ENCODE measurements at places on chromosomes 12 and 14.

- no peak for DNase-seq
Measured at GRCh38 chr12:6444704-6445688, at the start of gene CD27. TSS of gene CD27 (plus strand) at chr12:6444955. CDS start at chr12:6445096, 141 bp downstream.

GRCh38 chr14:95445676-95446075 lies 70.8 kb downstream of the SYNE3 start:
- DNase-seq: no peak

DNA sequence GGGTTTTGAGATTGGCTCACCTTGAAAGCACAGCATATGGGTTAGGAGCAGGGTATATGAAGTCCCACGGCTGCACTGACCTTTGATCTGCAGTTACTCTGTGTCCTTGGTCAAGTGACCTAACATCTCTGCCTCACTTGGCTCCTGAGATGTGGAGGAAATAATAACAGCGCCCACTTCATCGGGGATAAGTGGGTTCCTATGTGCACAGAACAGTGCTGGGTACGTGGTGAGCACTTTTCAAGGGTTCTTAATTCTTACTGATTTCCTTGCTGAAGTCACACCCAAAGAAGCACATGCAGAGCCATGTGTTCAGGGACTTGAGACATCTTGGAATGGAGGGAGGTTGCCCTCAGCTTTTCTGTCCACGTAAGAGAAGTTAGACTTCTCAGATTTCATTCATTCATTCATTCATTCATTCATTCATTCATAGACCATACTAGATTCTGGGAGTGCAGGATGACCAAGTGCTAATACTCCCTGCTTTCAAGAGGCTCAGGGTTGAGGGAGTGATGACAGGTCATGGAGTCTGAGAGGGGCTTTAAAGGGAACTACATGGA lies 39.4 kb downstream of the ADGRD1 start:
- DNase-seq: no peak

- DNase-seq: no peak
Measured at GRCh38 chr12:58414398-58414871, 473.1 kb downstream of the ATP23 start.

DNA sequence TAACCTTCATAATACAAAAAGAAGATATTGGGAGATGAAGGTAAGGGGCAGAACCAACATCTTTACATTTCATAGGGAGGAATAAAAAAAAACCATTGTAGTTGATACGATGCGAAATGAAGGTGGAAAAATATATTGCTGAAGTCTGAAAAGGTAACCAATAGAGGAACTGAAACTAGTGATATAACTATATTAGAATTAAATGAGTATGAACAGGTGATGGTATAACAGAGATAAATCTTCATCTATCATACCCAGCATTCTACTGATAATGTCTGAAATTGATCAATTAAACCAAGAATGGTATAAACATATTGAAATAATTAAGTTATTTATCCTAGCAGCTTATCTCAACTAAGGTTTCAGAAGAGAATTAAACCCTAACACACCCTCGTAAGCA lies 332.1 kb downstream of the NELL2 start:
- no peak for DNase-seq

DNA sequence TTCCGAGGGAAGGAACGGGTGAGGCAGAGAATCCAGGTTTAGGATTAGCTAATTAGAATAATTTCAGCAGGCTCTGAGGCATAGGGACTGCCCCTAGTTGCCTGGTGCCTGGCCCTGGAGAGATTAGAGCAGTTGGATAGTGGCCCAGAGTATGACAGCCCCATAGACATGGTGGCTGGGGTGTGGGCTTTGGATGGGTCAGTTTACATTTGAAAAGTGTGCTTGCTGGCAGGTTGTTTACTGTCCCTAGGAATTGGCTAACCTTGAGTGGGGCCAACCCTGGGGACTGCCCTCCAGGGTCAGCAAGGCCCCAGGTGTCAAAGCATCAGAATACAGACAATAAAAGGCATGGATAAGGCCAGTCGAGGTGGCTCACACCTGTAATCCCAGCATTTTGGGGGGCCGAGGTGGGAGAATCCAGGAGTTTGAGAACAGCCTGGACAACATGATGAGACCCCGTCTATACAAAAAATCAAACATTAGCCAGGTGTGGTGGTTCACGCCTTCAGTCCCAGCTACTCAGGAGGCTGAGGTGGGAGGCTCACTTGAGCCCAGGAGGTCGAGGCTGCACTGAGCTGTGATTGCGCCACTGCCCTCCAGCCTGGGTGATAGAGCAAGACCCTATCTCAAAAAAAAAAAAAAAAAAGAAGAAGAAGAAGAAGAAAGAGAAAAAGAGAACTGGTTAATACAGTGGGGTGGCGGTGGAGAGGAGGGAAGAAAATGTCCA lies 182.3 kb upstream of the PWP1 start:
- DNase-seq: no peak

DNA sequence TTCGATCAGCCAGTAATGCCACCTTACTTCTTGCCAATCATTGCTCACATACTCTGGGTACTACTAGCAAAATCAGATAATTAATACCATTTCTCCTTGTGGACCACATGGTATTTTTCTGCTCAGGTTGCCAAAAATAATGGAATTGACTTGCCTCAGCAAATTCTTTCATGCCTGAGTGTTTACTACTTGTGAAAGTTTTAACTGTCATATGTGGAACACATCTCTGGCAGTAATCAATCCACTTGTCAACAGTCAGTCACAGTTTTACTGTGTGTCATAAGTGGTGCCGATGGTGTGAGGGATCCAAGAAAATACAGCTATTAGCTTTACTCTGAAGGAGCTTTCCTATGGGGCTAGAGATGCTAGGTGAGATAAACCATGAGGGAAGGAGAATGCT lies 55.3 kb upstream of the ATF1 start:
- no peak for DNase-seq

DNA sequence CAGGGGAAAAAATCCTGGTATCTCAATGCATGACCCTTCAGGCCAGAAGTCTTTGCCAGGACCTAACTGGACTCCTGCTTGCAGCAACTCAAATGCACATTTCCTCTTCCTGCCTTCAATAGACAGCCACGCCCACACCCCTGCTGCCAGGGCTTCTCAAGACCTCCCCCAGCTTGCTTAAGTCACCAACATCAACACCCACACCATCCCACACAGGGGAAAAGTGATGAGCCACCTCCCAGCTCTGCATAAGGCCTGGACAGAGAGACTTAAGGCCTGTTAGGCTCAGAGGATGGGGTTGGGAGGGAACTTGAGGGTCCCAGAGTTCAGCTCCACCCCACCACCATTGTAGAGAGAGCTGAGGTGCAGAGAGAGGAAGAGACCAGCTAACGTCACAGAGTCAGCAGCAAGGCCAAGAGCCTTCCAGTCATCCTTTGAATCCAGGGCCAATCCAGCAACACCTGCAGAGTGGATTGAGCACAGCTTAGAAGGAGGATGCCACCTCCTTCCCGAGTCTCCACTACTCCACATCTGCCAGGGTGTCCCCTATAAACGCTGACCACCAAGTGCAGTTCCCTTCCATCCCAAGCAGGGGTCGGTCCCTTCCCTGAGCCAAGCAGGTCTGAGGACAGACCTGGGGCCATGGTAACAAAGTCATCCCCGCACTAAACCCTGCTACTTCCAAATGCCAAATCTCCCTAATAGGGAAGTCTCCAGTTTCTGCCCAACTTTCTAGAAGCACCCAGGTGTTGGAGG lies 50.0 kb downstream of the KDM2B start:
- DNase-seq: peak; percentile 45

- DNase-seq: no peak
Measured at GRCh38 chr12:55687746-55688145, 20.0 kb downstream of the ITGA7 start.

DNA sequence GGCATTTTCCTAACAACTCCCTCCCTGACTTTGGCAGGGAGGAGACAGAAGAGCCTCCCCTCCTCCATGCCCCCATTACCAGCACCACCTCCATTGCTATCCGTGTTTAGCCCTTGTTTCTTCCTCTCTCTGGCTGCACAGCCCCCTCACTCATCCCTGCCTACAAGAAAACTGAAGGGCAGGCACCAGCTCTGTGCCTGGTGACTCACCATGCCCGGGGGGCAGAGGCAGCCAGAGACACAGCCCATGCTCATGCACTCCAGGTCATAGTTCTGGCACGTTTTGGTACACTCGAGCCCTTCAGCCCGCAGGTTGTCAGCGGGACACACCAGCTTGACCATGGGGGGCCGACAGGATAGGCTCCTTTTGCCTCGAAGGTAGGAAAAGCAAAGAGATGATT lies 80.4 kb downstream of the VWF start:
- no peak for DNase-seq

DNA sequence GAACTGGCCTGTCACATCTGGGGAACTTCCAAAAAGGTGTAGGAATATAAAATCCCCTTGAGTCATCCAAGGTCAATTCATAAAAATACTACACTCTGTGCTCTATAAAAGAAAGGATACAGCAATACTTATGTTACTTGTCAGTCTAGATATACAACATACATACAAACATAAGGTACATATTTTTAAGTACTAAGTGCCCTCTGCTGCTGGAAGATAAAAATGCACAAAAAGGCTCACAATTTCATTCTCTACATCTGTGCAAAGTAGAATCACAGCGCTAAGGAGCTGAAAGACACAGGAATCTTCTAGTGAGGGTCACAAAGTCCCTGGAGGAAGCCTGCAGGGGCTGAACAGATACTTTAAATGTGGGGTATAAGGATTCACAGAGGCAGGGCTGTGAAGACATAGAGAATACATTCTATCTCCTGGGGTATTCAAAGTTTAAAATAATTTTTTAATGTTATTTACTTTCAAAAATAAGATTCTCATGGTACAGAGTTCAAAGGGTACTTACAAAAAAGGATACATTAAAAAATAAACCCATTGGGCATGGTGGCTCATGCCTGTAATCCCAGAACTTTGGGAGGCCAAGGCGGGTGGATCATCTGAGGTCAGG lies 10.2 kb upstream of the GOLGA5 start:
- no peak for DNase-seq

GRCh38 chr14:61153431-61153830 lies 127.7 kb downstream of the TMEM30B start:
- DNase-seq: no peak

- DNase-seq: no peak
Measured at GRCh38 chr14:90458536-90458935, 61.7 kb downstream of the CALM1 start.

GRCh38 chr12:1391722-1392121 lies 202.7 kb downstream of the FBXL14 start:
- no peak for DNase-seq

GRCh38 chr14:30966415-30967363 lies 58.8 kb upstream of the AP4S1 start:
- no peak for DNase-seq

DNA sequence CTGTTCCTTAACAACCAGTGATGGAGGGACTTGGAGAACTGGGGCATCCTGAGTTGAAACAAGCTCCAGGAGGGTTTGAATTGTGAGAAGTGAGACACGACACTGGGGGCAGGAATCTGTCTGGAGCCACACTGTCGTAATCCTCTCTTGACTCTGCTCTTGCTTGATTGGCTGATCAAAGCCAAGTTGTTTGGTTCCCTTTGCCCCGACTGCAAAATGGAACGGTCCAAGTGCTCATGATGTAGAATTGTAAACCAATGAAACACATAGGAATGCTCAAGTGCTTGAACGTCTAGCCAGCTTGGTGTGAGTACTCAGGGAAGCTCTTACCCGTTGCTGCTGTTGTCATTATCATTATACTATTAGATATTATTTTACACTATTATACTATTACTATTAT lies 98.1 kb downstream of the TMEM132C start:
- no peak for DNase-seq

DNA sequence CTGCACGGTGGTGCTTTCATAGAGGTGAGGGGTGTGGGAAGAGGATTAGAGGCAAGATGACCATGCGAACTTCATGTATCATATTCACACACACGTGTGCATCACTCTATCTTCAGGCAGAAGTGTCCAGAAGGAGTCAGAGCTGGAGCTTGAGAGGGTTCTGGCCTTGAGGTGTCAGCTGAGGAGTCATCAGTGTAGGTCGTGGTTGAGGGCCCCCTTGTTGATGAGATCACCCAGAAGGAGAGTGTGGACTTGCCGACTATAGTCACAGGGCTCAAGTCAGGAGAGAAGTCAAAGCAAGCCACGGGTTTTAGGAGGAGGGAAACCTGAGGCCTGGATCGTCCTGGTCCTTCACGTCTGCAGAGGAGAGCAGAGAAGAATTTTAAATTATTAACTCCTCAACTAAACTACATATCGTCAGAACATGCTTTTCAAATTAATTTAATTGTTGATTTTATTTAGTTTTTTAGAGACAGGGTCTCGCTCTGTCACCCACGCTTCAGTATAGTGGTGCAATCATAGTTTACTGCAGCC lies 25.4 kb downstream of the EML1 start:
- DNase-seq: no peak

DNA sequence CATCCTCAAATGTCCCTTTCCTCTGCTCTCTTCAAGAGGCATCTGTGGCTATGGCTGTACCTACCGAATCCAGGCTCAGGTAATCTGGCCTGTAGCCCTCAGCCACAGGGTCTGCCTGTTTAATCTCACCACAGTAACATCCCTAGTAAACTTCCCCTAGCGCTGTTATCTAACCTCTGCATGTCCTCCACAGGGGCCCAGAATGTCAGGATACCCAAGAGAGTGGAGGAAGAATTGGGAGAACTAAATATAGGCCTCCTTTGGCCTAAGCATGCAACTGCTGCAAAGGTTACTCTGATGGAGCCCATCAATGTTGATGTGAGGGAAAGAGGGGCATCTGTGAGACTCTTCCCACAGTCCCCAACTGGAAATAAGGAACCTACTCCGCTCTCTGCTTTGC lies 63.2 kb upstream of the IFNG-AS1 start:
- no peak for DNase-seq

DNA sequence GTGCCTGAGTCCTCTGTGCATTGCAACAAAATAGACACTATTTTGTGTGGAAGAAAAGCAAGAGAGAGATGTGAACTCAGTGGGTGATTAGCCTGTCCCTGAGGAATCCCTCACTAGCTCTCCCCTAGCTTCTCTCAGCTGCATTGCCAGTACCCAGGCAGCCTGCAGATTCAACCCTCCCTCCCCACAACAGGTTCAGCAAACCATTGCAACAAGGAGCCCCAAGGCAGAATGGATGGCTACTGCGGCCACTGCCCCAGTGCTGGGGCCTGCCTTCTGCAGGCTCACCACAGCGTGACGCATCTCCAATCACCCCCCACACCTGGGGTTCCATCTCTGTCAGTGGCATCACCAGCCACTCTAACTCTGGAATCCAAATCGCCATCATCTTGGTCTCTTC lies 2.3 kb downstream of the CRACR2A start:
- no peak for DNase-seq

DNA sequence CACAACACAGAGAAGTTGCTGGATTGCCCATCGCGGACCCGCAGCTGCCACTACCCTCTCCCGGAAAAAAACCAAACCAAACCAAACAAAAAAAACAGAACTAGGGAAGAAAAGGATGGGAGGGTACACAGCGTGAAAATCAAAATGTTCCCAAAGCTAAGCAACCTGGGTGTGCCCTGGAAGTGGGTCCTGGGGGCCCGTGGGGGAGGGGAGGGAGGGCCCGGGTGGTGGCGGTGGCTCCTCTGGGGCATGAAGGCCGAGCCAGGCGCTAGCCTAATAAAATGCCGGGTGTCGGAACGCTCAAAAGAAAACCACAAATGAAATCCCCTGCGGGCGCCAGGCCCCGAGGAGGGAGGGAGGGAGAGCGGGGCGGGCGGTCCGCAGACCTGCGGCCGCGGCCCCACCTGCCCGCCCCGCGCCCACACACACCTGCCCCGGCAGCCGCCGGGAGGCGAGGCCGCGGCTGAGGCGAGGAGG lies 787 bp downstream of the HECTD4 start:
- DNase-seq: peak; percentile 15

All from T-helper 1 cell (primary cell).